ENCODE measurements at places on chromosomes 1 and 21. TPM values are rescaled to one million over a fixed set of nuclear protein-coding genes. Genes with fewer than 3 reads are reported as not detected.

DNAI4 gene
- 5.6 TPM for total RNA-seq

OR2L2 gene
- total RNA-seq = not detected

GBP2 gene
- total RNA-seq = 6.7 TPM

S100A7 gene
- total RNA-seq = not detected

TTC34 gene
- 0.18 TPM for total RNA-seq

ZNF695 gene
- total RNA-seq = 0.59 TPM

CFHR3 gene
- 0.23 TPM for total RNA-seq

LY9 gene
- not detected for total RNA-seq

ACTL8 gene
- under 0.01 TPM for total RNA-seq

NPHS2 gene
- total RNA-seq = not detected

PROX1 gene
- under 0.01 TPM for total RNA-seq

CRABP2 gene
- 19.9 TPM for total RNA-seq

FHAD1 gene
- total RNA-seq = 0.42 TPM

GNG12 gene
- 149 TPM for total RNA-seq

TSPAN1 gene
- total RNA-seq = not detected

GBP6 gene
- total RNA-seq = not detected

H3-3A gene
- 136 TPM for total RNA-seq

PDZK1 gene
- 0.28 TPM for total RNA-seq

RORC gene
- total RNA-seq = not detected

CDA gene
- total RNA-seq = not detected

TGFB2 gene
- 36.2 TPM for total RNA-seq

CA6 gene
- not detected for total RNA-seq

RGS7 gene
- not detected for total RNA-seq

ORC1 gene
- total RNA-seq = 3.2 TPM

GPN2 gene
- 11.9 TPM for total RNA-seq

LAD1 gene
- total RNA-seq = not detected

RGS16 gene
- total RNA-seq = 0.14 TPM

C8A gene
- total RNA-seq = under 0.01 TPM

PLA2G4A gene
- total RNA-seq = 9.2 TPM
